8988T (cell line): ENCODE measurements at places on chromosomes 2 and 18.

GRCh38 chr2:233832869-233833311 is 21.4 kb downstream of the HJURP start:
- peak; percentile 76 for DNase-seq

- no peak for DNase-seq
Observed at GRCh38 chr18:10160251-10160650, 246.4 kb downstream of the VAPA start.

DNA sequence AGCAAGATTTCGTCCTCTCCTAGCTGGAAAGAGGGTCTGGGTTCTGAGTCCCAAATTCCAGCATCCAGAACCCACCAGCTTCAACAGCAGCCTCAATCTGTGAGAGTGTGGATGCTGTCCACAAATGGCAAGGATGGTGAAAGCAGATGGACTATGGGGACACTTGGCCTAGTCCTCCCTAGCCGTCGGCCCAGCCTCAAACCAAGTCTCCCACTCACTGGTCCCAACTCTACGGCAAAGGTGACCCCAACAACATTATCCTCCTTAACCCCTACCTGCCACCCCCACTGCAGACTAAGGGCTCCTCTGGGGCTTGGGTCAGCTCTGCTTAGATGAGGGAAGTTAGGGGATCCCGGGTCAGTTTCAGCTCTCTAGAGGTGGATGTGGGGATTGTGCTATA is 57.3 kb downstream of the TNS1 start:
- DNase-seq = no peak

DNA sequence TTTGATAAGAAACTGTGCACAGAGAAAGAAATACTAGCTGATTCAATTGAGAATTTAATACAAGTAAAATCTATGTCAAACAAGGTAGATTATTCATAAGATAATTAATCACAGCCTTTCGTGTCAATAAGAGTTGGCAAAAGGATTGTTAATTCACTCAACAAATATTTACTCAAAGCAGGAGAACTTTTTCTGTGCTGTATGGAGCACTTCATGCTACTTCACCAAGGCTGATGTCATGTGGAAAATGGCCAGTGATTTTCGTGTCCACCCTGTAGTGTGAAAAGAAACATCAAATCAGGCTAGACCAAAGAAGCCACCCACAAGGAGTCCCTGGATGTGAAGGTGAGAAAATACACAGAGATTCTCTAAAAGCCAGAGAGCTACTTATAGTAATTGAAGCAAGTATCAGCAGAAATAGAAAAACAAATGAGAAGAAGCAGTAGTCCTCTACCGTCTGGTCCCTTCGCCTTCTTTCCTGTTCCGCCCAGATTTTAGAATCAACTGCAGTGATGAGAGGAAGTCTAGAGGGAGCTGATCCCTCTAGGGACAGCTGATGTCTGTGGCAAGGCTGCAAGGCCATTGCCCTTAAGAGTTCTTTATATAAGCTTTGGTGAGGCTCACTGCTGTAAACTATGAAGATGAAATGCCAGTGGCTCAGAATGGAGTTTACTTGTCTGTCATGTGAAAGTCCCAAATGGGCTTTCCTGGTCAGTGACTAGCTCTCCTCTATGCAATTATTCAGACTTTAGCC is 201.3 kb upstream of the APCDD1 start:
- DNase-seq = no peak

GRCh38 chr18:53458268-53458667 is 766.2 kb downstream of the MBD2 start:
- no peak for DNase-seq

GRCh38 chr2:68565858-68566257 is 77.5 kb upstream of the PROKR1 start:
- DNase-seq = no peak

DNA sequence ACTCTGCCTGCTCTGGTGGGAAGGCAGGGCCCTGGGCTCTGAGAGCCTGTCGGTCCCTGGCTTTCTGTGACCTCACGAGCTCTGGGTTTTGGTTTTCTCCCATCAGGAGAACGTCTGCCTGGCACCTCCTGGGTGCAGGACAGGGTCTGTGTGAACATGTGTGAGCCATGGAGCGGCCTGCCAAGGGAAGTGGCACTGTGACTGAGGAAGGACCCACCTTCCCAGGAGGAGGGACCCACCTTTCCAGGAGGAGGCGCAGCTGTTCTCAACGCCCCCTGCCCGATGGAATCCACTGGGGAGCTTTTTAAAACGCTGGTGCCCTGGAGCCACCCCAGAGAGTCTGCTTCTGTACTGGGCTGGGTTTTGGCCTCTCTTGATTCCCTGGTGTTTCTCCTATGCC is 168.7 kb downstream of the GLI2 start:
- no peak for DNase-seq

- DNase-seq = no peak
Observed at GRCh38 chr2:216877085-216877484, 17.2 kb upstream of the TNP1 start.
